MG63 (cell line): ENCODE measurements at places on chromosomes 4 and X. TPM values are rescaled to one million over a fixed set of nuclear protein-coding genes. Genes with fewer than 3 reads are reported as not detected.

The FRMD7 gene
- total RNA-seq = not detected in 2 replicates

The SLC9A7 gene
- total RNA-seq = 1.2 and 1.4 TPM in 2 replicates

The NEIL3 gene
- total RNA-seq = 36.3 and 41.0 TPM in 2 replicates

The OPHN1 gene
- total RNA-seq = 0.37 and 2.4 TPM in 2 replicates

The VCX gene
- total RNA-seq = not detected in 2 replicates

The HS6ST2 gene
- total RNA-seq = 1.3 and 5.5 TPM in 2 replicates

The STK26 gene
- 4.5 and 12.3 TPM in 2 replicates for total RNA-seq

The SLC2A9 gene
- not detected in 2 replicates for total RNA-seq

The NLGN4X gene
- total RNA-seq = not detected in 2 replicates

The ATP2B3 gene
- total RNA-seq = 0.13 TPM in 1 of 2 replicates, not detected in the other

The ERAS gene
- total RNA-seq = not detected in 2 replicates

The POU3F4 gene
- total RNA-seq = not detected in 2 replicates

The NXF2B gene
- total RNA-seq = not detected in 2 replicates

The TRIM61 gene
- total RNA-seq = 0.72 and 1.7 TPM in 2 replicates

The NAT8L gene
- 2.0 and 4.3 TPM in 2 replicates for total RNA-seq

The PHEX gene
- total RNA-seq = 0.05 and 0.20 TPM in 2 replicates

The HTR2C gene
- total RNA-seq = not detected in 2 replicates

The PRDM8 gene
- 0.49 and 3.6 TPM in 2 replicates for total RNA-seq

- DNase-seq = no peak
Measured at GRCh38 chrX:23633834-23634580, 33.3 kb upstream of the PRDX4 start.

DNA sequence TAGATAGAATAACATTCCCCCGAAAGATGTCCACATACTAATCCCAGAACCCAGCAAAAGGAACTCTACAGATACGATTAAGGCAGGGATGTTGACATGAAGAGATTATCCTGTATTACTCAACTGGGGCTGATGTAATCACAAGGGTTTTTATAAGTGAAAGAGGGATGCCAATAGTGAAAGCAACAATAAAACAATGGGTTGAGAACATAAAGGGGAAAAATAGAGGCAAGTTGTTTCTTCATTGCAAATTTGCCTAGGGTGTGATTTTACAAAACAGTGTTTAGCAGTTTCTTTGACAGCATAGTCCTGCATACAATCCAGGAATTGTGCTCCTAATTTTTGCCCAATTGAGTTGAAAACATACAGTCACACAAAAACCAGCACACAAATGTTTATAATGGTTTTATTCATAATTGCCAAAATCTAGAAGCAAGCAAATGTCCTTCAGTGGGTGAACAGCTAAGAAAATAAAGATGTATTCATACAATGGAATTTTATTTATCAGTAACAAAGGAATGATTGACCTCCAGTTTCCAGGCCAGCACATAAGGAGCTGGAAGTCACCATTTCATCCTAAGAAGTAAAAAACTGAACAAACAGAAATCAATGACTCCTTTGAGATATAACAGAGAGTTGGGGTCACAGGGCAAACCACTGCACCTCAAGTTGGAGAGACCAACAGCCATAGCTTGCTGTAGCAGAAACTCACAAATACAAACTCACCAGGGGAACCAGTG lies 107.2 kb downstream of the CENPC start:
- DNase-seq = no peak

- DNase-seq = no peak
Measured at GRCh38 chr4:84879651-84880200, 86.8 kb downstream of the WDFY3 start.

- DNase-seq = no peak
Measured at GRCh38 chr4:185280608-185281007, 71.2 kb downstream of the SNX25 start.

GRCh38 chrX:48894891-48895290 lies 2.7 kb downstream of the TIMM17B start:
- no peak for DNase-seq

DNA sequence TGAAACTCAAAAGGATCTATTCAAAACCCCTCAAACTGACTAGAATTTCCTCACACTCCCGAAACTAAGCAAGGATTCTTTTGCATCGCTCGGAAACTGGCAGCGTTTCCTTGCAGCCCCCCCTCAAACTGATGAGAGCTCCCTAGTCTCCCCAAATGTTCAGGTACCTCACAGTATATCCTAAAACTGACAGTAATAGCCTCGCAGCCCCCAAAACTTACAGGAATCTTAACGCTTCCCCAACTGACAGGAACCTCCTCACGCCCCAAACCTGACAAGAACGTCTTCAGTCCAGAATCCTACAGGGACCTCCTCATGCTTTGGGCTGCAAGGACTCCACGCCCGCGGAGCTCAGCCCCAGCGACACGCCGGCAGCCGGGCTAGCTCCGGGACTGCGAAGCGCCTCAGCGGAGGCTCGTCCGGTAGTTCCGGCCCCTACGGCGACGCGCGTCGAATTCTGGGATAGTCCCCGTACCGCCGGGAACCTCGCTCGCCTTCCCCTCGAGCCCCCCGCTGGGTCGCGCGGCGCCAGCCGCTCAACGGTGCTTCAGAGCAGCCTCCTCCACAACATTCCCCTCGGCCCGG lies 640 bp downstream of the PHF8 start:
- DNase-seq = no peak

- no peak for DNase-seq
Measured at GRCh38 chrX:46584736-46585135, 11.2 kb downstream of the CHST7 start.

- peak; percentile 80 for DNase-seq
Measured at GRCh38 chr4:186144198-186144945, 39.9 kb downstream of the FAM149A start.

DNA sequence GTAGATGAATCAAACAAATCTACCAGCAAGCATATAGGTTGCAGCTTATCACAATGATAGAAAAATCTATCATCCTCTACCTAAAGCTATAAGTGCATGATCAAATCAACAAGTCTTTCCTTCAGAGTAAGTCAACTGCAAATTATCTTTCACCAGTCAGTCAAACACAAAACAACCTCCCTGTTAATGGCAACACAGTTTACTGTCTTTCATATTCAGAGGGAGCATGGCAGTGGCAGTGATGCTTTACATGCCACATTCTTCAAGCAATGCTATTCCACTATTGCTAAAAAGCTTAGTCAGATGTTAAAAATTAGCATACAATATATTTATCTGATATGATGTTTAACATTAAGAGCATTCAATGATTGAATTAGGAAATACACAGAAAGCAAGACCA lies 245.1 kb upstream of the KLHL4 start:
- DNase-seq = no peak

DNA sequence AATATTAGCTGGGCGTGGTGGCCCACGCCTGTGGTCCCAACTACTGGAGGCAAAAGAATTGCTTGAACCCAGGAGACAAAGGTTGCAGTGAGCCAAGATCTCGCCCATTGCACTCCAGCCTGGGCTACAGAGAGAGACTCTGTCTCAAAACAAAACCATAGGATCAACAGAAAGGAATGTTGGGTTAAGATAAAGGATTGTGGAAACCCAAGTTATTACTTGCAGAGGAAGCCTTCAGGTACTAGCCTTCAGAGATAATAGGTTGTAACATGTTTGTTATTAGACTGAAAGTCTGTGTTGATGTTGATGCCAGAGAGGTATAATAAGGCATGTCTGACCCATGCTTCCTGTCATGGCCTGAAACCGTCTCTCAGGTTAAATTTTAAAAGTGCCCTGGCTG lies 16.9 kb downstream of the SSX5 start:
- DNase-seq = no peak

GRCh38 chr4:39565878-39566600 lies 38.8 kb upstream of the UGDH start:
- DNase-seq = no peak

DNA sequence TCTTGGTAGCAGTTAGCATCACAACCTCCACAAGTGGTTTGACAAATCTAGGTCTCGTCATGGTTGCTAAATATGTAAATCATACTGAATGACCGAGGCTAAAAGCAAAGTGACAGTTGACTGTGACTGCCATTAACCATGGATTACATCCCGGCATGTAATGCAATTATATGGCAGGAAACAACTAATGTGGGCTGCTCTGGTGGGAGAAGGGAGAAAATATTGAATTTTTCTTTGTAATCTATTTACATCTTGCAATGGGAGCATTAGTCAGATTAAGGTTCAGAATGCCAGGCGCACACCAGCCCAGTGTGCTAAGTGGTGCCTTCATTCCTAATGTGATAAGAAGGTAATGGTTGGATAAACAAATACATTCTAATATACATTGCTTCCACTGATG lies 35.8 kb downstream of the UNC5C start:
- DNase-seq = no peak

- DNase-seq = no peak
Measured at GRCh38 chrX:46759645-46759974, 692 bp upstream of the SLC9A7 start.

- no peak for DNase-seq
Measured at GRCh38 chr4:8709729-8710360, 117.3 kb downstream of the CPZ start.

- DNase-seq = no peak
Measured at GRCh38 chr4:165874791-165875371, 1.8 kb downstream of the TLL1 start.

GRCh38 chr4:18934197-18934596 lies 912.6 kb upstream of the LCORL start:
- no peak for DNase-seq

- DNase-seq = no peak
Measured at GRCh38 chr4:158760866-158761265, 8.0 kb upstream of the FNIP2 start.

DNA sequence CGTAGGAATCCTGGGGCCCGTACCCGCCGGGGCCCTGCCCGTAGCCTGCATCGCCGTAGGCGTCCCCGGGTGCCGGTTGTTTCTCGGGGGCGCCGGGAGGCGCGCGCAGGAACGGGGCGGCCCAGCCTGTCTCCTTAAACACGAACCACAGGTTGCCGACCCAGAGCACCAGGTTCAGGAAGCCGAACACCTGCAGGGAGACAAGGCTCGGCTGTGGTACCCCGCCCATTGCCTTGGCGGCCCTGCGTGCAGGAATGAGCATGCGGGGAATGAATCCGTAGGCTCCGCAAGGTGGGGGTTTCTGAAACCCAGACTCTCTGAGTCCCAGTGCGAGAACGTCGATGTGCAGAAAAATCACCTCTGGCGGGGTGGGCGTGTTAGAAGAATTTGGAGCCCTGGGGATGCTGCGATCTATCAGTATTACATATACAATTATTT lies 5.4 kb upstream of the PRICKLE3 start:
- no peak for DNase-seq

DNA sequence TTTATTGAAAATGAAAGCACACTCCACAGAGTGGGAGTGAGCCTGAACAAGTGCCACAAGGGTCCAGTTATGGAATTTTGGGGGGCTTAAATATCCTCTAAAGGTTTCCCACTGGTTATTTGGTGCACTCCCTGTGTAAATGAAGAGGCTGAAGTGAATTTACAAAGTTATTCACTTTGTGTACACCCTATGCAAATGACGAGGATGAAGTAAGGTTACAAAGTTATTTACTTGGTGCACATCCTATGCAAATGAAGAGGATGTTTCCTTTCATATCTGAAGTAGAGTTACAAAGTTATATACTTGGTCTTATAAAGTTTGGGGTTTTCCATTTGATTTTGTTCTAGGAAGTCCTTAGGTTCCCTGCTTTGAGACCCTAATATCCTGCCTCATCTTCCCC lies 13.1 kb downstream of the NLRP2B start:
- DNase-seq = no peak

- DNase-seq = no peak
Measured at GRCh38 chr4:142600952-142601351, 245.1 kb downstream of the INPP4B start.

DNA sequence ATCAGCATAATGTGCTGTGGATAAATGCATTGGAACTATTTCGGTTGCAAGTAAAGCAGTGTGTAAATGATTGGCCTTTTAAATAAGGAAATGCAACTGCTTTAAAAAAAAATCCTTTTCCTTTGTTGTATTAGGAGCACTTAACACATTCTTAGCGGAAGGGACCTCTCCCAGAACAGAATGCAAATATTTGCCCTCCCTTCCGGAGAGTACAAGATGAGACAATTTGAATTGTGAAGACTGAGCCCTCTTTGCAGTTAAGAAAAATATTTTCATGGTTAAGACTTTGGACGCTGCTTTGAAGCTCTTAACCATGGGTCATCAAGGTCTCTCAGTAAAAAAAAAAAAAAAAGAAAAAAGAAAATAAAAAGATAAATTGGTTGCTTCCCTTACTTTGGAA lies 9.5 kb upstream of the NOX1 start:
- no peak for DNase-seq

- no peak for DNase-seq
Measured at GRCh38 chr4:119113033-119113655, 22.5 kb upstream of the MYOZ2 start.

DNA sequence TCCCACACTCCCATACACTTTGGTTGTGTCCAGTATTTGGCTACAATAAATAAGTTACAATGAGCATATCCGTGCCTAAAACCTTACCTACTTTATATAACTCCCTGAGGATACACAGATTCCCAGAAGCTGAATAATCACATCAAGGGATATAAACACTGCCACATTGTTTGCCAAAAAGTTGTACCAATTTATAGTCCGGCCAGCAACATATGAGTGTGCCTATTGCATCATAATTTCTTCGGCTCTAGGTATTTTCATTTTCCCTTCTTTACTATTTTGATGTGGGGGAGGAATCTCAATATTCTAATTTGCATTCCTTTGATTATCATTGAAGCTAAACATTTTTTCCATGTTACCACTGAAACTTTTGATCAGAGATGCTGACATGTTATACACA lies 146.4 kb downstream of the PCDH19 start:
- DNase-seq = peak; percentile 10

- no peak for DNase-seq
Measured at GRCh38 chr4:101451086-101451485, 103.8 kb upstream of the PPP3CA start.

GRCh38 chrX:118536204-118536603 lies 40.6 kb downstream of the DOCK11 start:
- DNase-seq = no peak
